ENCODE measurements at places on chromosomes 12 and 14.
A peak's percentile ranks its signal among the peaks of the same experiment; 100 is the strongest.

DNA sequence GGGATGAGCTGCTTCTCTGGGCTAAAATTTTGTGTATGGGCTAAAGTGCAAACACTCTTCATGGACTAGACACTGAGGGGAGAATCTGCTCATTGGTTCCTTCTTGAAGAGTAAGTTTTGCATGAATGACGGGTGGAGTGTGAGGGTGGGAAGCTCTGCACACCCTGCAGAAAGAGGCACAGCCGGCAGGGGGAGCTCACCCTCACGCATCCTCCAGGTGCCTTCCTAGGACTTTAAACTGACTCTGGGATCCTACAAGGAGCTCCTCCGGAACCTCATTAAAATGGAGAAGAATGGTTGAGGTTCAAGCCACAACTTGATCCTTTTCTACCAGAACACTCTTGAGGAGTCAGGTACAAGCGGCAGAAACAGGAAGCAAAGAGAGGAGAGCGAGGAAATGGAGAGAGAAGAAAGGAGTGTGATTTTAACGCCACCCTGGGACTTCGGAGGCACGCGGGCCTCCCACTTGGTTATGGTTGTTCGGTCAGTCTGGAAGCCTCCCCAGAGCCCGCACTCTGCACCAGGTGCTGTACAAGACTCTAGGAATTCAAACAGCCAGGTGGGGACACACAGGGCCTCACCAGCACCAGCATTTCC lies 87.5 kb downstream of the SETD3 start:
- DNase-seq: peak; percentile 56

- DNase-seq: peak; percentile 3
Measured at GRCh38 chr12:85872497-85873091, 1.5 kb upstream of the NTS start.

DNA sequence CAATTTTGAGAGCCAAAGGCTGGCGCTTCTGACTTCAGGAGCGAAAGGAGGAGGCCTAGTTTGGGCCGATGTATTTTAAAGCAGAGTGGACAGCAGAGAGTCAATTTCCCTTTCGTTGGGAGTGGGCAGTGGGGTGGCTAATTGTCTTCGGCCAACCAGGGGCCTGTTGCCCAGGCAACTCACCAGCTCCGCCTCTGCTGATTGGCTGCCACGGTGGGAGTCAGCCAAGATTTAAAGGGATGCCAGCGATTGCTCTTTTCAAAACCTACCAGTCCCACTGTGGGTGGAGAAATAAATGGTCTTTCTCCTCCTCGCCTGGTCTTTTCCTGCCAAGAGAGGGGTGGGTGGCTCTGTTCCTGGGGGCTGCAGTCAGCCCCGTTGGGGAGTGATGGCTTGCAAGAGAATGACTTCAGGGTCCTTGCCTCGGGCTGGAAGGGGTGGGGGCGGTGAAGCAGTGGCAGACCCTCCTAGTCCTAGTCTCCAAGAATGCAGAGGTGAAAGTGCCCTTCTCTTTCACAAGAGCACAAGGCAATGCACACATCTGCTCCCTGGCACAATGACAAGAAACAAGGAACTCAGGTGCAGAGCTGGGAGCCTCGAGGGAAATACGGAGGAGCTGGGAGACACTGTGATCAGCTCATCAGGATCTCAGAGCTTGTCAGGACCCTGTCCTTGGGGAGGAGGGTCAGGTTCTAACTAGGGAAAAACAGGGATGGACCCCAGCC lies 37.7 kb downstream of the RASAL1 start:
- no peak for DNase-seq

- peak; percentile 53 for DNase-seq
Measured at GRCh38 chr12:124551268-124552144, 15.9 kb downstream of the NCOR2 start.

DNA sequence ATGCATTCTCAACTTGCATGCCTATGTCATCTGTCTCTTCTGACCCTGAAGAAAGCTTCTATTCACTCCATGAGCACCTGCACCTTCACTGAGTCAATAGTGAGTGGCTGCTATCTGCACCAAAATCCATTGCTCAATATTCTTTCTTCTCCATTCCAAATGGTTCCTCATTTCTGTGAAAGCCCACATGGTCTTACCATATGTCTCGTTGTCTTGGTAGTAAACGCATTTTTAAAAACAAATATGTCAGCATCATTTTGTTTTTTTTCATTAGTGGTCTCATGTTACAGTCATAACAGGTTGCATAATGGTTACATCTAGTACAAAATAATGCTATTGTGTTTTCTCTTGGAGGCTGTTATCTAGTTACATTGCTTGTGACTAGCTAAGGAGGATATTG lies 106.9 kb upstream of the CPM start:
- DNase-seq: no peak

DNA sequence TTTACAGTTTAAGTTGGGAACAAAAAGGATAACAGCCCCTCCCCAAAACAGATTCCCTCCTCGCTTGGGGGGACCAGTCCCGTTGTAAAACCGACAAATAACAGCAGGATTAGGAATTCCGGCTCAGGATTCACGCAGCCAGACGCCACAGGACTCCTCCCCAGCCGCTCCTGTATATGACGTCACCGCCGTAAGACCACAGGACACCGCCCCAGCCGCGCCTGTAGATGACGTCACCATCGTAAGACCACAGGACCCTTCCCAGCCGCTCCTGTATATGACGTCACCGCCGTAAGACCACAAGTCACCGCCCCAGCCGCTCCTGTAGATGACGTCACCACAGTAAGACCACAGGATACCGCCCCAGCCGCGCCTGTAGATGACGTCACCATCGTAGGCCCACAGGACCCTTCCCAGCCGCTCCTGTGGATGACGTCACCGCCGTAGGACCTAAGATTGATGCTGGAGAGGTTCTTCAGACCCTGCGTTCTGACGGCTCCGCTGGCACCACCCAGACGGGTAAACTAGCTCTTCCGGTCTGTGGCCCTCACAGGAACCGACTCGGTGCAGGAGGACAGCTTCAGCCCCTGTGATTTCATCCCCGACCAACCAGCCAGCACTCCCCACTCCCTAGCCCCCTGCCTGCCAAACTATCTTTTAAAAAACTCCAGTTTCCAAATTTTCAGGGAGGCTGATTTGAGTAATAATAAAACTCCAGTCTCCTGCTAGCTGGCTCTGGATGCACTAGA lies 43.9 kb upstream of the FBRSL1 start:
- DNase-seq: peak; percentile 23

DNA sequence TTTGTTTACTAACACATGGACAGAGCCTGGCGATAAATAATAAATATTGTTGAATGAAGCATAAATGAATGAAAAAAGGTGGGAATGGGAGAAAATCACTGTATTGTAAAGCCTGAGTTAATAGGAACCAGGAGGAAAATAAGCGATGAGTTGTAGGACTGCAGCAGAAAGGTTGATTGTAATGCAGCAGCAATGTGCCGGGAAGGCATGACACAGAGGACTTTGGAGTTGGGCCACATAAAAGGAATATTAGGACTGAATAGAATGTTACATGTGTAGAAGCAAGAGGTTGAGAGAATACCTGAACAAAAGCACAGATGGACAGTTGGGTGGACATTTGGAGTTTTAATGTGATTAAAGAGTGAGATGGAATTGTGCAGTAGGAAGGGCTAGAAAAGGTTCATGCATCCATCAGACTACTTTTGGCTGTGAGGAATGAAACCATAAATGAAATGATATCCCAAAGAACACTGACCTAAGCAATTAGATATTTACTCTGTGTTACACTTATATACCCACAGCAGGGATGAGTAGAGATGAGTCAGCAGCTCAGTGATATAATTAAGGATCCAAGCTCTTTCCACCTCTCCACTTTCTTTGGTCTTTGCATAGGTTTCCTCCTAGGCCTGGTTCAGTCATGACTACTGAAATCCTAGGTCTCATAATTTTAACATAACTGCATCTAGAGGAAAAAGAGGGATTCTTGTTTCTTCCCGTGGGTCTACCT lies 55.4 kb downstream of the CCER1 start:
- DNase-seq: no peak

- no peak for DNase-seq
Measured at GRCh38 chr14:35368583-35369392, 35.8 kb downstream of the NFKBIA start.

DNA sequence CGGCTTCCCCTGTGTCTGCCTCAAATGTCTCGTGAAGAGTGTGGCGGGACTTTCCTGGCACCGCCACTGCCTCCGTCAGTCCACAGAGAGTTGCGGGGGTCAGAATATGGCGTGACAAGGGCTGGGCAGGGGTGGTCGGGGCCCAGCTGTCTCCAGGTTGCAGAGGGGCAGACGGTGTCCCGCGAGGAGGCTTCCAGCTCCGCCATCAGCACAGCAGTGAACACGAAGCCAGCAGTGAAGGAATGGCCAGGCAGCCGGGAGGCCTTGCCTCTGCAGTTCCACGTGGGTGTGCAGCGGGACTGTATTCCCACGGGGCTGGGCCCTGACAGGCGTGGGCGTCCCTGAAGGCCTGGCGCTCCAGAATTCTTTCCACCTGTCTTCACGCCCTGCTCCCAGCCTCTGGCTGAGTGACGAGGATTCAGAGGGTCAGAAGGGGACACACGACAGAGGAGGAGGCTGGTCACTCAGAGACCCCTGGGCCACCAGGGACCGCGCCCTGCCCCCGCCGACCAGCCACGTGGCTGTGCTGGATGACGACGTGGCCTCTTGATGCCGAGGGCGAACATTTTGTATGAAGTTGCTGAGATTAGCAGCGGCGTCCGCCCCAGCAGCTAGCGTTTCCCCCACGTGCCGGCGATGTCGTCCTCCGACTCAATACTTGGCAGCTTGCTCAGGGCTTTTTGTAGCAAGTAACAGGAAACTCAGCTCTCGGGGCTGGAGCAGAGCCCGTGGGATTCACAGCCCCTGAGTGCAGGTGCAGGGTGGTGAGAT lies 25.0 kb upstream of the GALNT9 start:
- no peak for DNase-seq

- DNase-seq: no peak
Measured at GRCh38 chr14:29089849-29090248, 323.3 kb downstream of the FOXG1 start.

- DNase-seq: no peak
Measured at GRCh38 chr14:64937171-64937820, 5.2 kb downstream of the GPX2 start.

GRCh38 chr12:113934060-113934814 lies 31.9 kb downstream of the RBM19 start:
- DNase-seq: no peak

GRCh38 chr14:50039734-50040400 lies 76.5 kb downstream of the VCPKMT start:
- DNase-seq: no peak

- no peak for DNase-seq
Measured at GRCh38 chr14:54332490-54332889, 64.3 kb upstream of the CDKN3 start.

DNA sequence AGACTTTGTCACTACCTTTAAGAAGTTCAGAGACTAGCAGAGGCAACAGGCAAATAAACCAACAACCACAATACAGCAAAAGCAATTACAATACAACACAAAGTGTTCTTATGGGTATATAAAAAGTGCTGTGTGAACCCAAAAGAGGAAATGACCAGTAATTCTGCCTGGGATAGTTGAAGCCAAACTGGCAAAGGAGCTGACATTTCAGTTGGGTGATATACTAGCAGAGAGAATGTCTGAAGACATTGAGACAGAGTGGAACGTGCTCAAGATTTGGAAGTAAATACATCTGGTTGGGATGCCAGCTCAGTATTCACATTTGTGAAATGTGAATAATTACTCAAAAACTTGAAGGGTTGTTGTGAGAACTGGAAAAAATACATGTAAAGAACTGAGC lies 80.6 kb upstream of the GTF2A1 start:
- DNase-seq: no peak

GRCh38 chr12:61860451-61860850 lies 399.8 kb upstream of the USP15 start:
- no peak for DNase-seq

GRCh38 chr14:97791072-97791471 lies 993.9 kb downstream of the VRK1 start:
- no peak for DNase-seq

- no peak for DNase-seq
Measured at GRCh38 chr12:103493199-103493598, 2.6 kb downstream of the C12orf42 start.

- no peak for DNase-seq
Measured at GRCh38 chr14:69932391-69932790, 53.2 kb downstream of the SMOC1 start.

DNA sequence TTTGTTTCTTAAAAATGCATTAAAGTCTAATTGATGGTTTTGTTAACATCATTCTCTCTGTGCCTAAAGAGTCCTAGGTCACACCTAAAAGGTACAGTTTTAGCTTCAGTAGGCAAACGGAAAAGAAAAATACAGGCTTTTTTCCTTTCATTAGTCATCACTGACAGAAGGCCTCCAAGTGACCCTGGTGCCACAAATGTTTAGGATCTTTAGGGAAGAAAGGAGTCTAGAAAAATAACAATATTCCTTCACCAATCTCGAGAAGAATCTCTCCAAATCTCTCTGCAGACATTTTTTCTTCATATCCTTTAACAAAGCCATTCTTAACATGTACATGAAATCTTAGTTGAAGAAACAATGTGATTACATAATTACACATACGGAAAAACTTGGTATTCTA lies 2.0 kb downstream of the DENND5B start:
- DNase-seq: no peak

DNA sequence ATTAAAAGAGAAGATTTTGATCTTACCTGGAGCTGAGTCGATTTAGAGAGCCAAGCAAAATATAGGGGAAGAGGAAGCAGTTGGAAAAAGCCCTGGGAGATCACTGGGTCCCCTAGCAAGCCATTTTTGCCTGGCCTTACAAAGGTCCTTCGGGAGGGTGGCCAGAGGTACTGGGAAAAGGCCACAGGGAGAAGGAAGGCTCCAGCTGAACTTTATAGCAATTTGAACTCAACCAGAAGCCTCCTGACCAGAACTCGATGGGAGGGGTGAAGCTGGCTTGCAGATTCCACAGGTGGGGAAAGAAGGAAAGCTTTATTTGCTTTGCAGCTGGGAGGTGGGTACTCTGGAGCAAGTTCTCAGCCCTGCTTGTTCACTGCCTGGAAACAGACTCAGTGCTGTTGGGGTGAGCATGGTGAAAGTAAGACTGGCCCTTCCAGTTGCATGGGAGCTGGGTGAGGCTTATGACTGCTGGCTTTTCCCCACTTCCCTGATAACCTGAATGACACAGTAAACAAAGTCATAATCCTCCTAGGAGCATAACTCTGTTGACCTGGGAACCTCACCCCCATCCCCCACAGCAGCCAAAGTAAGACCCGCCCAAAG lies 855.8 kb downstream of the FSCB start:
- DNase-seq: no peak

GRCh38 chr14:37048666-37049071 lies 123.7 kb downstream of the SLC25A21 start:
- no peak for DNase-seq

DNA sequence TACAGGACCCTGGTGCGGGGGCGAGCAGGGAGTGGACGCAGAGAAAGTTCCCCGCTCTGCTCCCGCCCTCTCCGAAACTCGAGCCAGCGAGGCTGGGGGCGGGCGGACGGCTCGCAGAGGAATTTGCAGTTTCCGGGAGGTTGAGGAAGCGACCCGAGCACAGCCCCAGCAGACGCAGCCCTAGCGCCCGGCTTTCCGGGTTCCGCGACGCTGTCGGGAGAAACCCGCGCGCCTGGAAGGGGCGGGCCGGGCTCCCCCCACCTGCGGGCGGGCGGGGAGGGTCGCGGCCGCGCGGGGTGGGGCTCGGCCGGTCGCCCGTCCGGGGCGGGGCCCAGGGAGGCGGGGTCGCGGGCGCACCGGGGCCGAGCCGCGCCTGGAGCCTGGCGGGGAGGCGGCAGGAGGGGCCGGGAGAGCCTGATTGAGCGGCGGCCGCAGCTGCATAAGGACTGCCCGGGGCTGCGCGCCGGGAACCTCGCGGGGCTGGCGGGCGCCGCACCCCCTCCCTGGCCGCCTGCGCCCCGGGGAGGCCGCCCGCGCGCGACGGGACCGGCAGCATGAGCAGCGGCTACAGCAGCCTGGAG lies at the start of gene RASSF3:
RASSF3 (plus strand) TSS at position 417 of the 581 bp plus-strand sequence; CDS start at position 555, 138 bp downstream.
- peak; percentile 83 for DNase-seq

Data from germinal center (tissue), 1 donor.